ENCODE measurements at places on chromosomes 4 and X.

DNA sequence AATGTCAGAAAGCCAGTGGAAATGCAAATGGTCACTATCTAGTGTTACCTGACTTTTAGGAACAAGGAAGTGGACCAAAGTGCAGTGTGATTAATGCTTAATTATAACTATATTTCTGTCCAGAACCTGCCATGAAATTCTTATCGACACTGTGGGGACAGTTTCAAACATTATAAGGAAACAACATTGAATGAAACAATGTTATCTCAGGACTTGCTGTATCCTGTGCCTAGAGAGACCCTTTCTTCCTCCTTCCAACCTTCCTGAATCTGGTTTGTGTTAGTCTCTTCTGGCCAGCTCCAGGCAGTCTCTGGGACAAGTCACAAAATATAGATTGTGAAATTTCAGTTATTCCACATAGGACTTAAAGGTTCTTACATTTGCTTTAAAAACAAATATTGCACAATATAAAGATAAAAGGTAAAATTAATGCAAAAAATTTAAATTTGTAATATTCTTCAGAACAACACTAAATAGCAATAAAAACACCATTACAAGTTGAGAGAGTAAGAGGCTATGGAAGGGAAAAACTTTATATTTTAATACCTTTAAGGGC lies 203.4 kb downstream of the ZNF674 start:
- DNase-seq: no peak

GRCh38 chrX:15033917-15034316 lies 160.7 kb downstream of the MOSPD2 start:
- DNase-seq: peak; percentile 66

- peak; percentile 10 for DNase-seq
These were observed 126.0 kb downstream of the AFAP1 start for GRCh38 chr4:7813674-7814073.

DNA sequence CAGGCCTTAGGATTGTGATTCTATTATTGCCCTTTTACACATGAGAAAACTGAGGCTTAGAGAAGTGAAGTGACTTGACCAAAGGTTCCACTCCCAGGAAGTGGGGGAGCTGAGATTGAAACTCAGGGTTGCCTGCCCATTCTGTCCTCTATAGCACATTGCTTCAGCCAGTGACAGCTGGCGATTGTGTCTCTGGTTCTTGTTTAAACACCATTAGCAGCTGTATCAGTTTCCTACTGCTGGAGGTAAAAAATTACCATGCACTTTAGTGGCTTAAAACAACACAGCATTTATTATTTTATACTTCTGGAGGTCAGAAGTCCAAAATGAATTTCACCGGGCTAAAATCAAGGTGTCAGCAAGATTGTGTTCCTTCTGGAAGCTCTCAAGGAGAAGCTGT lies 205.8 kb upstream of the MAMLD1 start:
- no peak for DNase-seq

DNA sequence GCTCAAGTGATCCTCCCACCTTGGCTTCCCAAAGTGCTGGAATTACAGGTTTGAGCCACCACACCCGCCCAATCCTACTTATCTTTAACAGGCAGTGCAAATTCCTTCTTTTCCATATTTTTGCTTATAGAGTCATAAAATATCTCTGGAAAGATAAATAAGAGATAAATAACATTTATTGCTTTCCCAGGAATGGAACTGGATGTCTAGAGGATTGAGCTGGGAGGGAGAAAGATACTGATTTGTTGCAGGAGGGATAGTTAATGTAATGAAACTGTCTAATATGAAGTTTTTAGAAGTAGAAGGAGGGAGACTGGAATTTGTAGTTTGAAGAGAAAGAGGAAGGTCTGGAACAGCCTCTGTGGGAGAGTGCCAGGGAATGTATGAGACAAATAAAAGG lies 20.2 kb downstream of the ITGB1BP2 start:
- no peak for DNase-seq

DNA sequence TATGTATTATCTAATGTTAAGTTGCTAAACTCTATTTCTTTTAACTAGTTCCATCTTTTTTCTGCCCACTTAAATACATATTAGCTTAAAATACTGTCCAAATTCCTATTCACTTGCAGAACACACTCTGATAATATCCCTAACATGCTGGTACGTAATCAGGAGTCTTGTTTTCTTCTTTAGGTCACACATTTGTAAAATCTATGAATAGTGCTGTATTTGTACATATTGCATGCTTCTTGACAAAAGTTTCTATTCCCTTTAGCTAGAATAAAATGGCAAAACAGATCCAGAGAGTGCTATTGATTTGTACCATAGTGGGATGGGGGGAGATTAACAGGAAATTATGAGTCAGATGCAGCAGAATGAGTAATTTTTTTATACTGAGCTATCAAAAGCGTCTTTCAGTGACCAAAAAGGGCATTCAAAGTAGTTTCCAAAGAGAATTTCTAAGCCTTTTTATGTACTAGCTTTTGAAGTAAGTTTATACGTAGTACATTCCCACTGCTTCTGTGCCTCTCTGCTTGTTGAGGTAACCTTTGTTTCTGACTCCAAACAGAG lies 126.5 kb downstream of the PTPN13 start:
- peak; percentile 22 for DNase-seq

- no peak for DNase-seq
These were observed 55.4 kb upstream of the LHFPL1 start for GRCh38 chrX:112735147-112735546.

GRCh38 chr4:90189946-90190345 lies 62.8 kb downstream of the CCSER1 start:
- no peak for DNase-seq

DNA sequence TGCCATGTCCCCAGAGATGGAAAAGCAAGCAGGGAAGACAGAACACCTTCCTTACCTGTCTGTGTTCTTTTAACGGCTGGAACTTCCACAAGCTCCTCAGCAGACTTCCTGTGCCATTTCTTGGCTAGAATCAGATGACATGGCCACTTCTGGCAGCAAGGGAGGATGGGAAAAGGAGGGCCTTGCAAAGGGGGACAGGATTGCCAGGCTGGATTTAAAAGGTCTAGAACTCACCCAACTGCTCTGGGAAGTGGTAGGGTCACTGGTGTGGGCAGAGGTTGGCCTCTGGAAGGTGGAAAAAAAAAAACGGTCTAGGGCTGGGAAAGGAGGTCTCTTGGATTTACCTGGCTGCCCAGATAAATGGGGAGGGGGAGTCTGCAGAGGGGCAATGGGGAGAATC lies 1.6 kb upstream of the USP11 start:
- DNase-seq: no peak

DNA sequence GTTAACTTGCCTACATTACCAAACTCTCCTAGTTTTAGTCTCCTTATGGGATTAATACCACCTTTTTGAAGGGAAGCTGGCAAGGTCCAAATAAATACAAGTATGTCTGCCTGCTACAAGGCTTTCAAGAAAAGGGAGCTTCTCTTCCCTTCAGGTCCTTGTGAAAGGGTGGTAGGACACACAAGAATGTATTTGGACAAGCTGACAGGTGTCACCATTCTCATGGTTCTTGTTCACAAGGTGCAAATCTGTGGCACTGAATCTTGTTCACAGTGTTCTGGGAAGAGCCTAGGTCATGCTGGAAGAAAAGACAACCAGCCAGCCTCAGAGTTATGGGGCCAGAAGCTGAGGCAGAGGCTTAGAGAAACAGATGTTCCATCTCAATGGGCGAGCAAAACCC lies 41.9 kb downstream of the GPC3 start:
- no peak for DNase-seq

DNA sequence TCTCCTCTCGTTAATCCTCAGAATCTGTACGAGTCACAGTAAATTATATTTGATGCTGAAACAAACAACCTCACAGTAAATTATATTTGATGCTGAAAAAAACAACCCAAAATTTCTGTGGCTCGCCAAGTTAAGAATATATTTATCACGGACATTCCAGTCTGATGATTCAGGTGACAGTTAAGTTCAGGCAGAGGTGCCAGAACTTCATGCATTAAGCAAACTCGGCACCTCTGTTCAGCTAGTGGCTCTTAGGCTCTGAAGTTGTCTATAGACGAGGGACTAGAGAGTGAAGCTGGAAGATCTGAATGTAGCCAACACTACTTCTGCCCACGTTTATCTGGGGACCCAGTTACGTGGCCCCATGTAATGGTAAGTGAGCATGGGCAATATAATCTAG lies 132.2 kb upstream of the AGA start:
- no peak for DNase-seq

GRCh38 chrX:22192419-22193060 lies 80.2 kb upstream of the CBLL2 start:
- peak; percentile 69 for DNase-seq

DNA sequence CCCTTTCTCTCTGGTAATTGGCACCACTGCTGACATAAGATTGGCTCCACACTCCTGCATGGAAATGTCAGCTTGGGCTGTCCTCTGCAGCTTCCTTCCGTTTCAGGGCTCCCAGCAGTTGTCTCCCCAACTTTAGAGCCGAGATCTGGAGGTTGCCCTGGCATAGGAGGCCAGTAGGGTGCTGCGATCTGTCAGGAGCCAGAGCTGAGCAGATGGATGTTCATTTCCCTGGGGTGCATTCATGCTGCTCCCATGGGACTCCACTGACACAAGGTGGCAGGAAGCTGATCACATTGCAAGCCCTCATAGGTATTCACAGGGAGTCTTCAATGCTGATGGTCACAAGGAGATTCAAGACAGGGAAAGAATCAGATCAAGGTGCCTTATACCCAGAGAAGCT lies 116.6 kb upstream of the RAI2 start:
- DNase-seq: no peak

DNA sequence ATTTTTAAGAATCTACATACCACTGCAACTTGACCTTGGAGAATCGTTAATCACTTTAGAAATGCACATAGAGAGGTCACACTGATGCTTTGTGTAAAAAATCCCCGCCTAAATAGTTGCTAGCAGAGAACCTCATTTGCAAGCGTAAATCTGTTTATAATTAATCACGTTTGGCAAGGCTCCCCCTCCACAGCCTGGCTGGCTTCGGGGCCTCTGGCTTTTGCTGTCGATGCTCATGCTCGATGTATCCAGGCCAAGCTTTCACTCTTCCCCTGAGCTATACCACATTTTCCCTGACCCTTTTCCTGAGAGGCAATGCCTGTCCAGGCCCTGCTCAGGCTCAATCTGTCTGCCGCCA lies 23.4 kb downstream of the CYTL1 start:
- DNase-seq: no peak

All from activated CD4-positive, alpha-beta T cell treated with anti-CD3 and anti-CD28 coated beads, Interleukin-10, Interleukin-2, amounts not matched to agents 100 ng/mL and 50 ng/mL, durations not matched to agents 16 hours and 8 hours (primary cell).